ENCODE measurements at places on chromosomes 4 and X. TPM values are rescaled to one million over a fixed set of nuclear protein-coding genes. Genes with fewer than 3 reads are reported as not detected.

The SHROOM2 gene
- polyA plus RNA-seq = 14.8 TPM

- DNase-seq = no peak
These were observed 74.7 kb downstream of the PAQR3 start for GRCh38 chr4:78864405-78865024.

DNA sequence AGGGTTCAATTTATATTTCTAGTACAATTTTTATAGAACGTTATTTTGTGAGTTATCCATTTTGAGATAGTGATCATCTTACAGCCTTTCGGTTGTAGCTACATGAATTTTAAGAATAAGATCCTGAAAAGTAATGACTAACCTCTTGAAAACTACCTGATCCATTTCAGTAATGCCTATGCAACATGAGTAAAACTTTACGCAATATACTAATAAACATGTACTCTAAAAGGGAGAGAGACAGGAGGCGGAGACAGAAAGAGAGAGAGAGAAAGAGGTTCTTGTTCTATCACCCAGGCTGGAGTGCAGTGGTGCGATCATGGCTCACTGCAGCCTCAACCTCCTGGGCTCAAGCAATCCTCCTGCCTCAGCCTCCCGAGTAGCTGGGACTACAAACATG is 816.1 kb downstream of the CCSER1 start:
- DNase-seq = no peak

DNA sequence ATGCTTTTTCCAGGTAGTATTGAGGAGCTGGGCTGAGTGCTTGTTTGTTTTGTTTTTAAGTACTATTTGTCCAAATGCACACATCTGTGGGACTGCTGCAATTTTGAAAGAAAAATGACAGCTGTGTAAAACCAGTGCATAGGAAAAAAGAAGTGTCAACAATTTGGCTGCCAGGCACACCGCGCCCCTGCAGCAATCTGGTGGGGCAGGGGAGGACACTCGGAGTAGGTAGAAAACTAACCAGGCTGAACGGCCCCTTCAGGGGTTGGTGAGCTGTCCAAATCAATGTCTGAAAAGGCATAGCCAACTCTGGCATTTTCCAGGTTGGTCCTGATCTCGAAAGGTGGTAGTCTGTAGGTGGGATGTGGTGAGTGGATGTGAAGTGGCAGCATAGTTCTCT is 1.1 kb downstream of the LDOC1 start:
- no peak for DNase-seq

The SAGE1 gene
- polyA plus RNA-seq = not detected

The LNX1 gene
- 4.4 TPM for polyA plus RNA-seq

The ZMAT1 gene
- polyA plus RNA-seq = 29.4 TPM

DNA sequence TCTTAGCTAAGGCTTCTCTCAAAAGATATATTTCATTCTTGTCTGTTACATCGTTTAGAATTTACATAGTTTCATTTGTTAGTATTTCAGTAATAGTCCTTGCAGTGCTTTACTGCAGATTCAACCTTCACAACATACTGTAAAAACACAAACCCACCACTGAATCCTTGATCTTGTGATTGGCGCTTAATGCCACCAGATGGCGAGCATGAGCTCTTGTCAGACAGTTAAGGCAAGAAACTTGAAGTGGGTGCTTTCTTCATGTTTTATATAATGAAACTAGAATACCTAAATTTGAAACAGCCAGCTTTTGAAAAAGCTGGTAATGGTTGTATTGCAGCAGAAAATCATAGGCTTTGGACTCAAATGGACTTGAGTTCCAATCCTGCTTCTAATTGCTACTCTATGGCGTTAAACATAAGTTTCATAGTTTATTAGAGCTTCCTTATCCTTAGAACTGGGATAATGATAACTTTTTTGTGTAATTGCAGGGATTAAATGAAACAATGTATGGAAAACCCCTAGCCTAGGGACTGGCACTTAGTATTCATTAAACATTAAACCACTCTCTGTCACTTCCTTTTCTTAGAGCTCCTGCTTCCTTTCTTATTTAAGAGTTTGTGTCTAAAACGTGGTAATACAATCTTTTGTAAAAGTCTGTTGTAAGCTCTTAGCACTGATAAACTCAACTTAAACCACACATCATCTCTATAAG is 95.1 kb downstream of the USP9X start:
- peak; percentile 49 for DNase-seq
